Progenitor cell of endocrine pancreas (in vitro differentiated cells): ENCODE measurements at places on chromosomes 2 and 18.

GRCh38 chr2:166803373-166804000 is 84.8 kb upstream of the XIRP2 start:
- DNase-seq = no peak

GRCh38 chr18:5974696-5975095 is 79.4 kb upstream of the TMEM200C start:
- DNase-seq = no peak

DNA sequence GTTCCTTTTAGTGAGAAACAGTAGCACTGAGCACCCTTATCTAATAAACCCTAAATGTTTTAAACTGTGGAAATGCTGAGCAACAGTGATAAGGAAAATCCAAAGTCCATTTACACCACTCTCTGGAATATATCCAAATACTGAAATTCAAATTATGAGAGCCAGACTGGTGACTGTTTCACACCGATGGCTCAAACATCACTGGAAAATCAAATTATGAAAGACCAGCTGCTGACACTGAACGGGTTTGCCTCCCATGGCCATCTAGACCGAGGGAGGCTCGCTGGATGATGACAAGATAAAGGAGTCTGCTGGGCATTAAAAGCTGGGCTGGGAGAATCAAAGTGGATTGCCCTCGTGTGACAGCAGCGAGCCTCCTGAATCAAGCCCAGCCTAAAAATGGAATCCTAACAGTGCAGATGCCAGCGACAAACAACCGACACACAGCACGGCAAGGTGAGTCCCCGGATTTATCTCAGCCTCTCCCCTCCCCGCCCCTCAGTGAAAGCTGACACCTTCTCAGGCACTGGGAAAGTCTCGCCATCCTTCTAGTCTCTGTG is 30.3 kb downstream of the SERPINE2 start:
- DNase-seq = no peak

DNA sequence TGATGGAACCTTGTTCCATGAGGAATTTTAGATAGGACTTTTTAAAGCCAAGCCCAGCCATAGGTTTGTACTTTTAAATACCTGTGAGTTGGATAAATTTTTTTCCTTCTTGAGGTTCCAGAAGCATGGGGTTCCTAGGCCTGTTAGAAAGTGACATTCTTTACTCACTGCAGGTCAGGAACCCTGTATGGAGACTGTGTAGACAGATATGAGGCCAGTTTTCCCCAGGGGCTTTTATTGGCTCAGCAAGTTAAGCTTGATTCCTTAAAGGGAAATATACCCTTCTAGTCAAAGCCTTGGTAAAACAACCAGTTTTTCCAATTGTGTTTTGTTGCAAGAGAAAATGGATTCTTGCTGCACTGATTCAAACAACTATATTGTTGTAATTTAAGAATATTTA is 38.4 kb upstream of the GMCL1 start:
- no peak for DNase-seq

DNA sequence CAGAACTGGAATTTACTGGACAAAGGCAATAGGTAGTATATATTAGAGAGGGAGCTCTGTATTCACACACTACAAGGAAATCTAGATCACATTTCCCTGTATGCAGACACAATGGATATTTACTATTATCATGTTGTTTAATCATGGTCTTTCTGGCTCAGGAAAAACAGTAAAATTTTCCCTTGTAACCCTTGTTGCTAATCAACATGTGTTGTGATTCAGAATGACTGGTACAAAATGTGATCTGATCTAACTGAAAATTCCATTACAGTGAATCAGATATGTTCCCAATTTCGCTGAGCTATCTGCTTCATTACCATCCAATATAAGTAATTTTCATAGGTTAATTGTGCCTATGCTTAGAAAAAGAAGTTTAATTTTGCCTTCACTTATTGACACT is 1109.7 kb downstream of the LRP1B start:
- no peak for DNase-seq

GRCh38 chr2:138228101-138228500 is 263.8 kb downstream of the HNMT start:
- DNase-seq = no peak

- no peak for DNase-seq
Observed at GRCh38 chr2:219133976-219134375, 26.6 kb downstream of the NHEJ1 start.

DNA sequence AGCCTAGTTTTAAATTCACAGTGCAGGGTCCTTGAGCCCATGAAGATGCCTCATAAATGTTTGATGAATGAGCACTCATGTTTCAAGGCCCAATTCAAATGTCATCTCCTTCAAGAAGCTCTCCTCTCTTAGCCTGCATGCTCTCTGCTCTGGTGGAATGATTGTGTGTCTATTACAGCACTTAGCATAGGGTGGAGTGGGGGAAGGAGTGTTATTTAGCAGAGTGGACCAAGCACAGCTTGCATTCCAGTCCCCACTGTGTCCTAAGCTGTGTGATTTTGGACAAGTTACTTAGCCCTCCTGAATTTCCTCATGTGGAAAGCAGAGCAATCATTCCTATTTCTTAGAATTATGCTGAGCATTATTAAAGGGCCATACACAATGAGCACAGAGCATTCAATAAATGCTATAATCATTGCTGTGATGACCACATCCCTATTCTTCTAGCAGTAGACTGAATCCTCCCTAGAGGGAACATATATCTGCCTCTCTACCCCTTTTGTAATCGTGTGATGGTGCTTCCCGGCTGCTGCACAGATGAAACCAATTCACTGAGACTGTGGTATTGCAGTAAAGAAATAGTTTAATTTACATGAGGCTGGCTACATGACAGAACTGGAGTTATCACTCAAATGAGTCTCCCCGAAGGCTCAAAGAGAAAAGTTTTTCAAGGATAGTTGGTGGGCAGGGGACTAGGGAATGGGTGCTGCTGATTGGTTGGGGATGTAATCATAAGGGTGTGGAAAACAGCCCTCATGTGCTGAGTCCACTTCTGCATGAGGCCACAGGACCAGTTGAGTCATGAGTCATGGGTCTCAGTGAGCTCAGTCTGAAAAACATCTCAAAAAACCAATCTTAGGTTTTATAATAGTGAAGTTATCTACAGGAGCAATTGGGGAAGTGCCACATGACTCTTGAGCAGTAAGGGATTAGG is 173.4 kb upstream of the NDUFV2 start:
- no peak for DNase-seq

DNA sequence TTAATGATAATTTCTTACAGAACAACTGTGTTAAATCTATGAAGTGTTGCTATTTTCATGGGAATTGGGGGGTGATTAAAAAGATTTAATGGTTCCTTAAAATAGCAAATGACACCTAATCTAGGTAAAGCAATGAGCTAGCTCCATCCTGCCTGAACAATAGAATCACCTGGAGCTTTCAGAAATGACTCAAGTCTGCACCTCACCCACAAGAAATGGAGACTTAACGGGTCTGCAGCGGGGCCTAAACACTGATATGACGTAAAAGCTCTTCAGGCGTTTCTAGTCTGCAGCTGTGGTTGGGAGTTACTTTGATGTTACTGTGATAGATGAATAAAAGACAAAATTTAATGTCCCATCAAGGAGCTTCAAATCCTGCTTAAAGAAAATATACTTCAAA is 328.2 kb downstream of the RND3 start:
- no peak for DNase-seq
